Vagina (tissue), 2 donors: ENCODE measurements at places on chromosomes 3 and 15. TPM values are rescaled to one million over a fixed set of nuclear protein-coding genes. Genes with fewer than 3 reads are reported as not detected.

DNA sequence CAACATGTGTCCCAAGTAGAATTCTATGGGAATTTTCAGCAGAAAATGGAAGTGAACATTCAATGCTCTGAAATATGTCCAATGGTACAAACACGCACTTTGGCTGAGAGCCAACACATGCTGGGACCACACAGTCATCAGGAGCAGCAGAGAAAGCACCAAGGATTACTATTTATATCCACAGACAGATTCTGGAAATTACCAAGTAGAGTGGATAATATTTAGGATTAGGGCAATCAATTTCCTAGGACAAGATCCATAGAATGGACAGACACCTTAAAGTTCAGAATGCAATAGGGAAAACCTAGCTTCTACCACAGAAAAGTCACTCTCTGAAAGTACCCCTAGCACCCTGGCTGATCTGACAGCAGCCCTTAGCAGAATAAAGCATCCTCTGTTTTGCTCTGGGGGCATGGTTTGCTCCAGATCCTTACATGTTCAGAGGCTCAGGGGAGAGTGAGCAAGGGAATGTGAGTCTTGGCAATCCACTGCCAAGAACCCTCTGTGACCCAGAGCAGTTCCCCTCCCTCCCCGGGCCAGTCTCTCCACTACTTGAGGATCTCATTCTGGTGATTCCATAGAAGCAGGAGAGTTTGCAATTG, 206.0 kb upstream of the WNT5A start:
- DNase-seq: no peak

DNA sequence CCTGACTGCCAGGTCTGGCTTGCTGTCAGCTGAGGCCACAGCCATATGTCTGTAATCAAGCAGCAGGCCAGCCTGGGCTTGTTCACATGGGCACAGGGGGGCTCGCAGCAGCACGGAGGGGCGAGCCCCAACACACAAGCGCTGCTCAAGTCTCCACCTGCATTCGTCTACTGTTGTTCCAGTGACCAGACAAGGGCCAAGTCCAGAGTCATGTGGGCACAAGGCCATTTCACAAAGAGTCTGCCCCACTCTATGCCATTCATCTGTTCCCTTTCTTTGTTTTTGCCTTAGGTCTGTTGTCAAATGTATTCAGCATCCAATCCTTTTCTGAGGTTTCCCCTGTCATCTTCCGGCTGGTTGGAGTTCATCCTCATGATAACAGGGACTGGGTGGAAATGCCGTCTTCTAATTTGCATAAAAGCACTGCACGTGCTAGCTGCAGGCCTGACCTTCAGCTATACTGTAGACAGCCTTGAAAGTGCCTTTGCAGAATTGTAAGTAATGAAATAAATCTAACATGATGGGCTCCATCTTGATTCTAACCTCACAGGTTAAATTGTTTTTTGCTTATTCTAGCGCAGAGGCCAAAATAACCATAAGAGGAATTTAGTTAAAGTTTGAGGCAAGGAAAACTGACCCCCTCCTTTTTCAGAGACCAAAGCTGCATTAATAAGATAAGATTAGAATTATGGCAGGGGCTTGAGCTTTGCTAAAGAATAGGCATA, 28.6 kb upstream of the KBTBD12 start:
- no peak for DNase-seq

DNA sequence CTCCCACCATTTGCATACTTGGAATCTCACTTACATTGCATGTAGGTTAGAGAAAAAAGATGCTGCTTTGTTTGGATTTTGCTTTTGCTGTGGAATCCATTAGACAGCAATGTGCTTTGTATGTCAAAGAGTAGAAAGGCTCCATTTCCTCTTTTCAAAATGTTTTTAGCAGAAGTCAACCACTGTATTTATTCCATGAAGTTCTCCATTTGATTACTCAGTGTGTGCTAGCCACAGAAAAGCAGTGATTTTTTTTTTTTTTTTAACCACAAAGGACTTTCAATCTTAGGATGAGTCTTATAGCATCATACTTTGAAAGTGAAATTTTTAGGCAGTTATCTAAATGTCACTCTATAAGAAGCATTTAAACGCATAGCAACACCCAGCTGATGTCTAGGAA, 285.0 kb upstream of the ADAMTS9 start:
- no peak for DNase-seq

GRCh38 chr15:40252438-40253166, 13.7 kb downstream of the PAK6 start:
- no peak for DNase-seq

- no peak for DNase-seq
Measured at GRCh38 chr3:139586420-139587017, 47.0 kb upstream of the RBP1 start.

DNA sequence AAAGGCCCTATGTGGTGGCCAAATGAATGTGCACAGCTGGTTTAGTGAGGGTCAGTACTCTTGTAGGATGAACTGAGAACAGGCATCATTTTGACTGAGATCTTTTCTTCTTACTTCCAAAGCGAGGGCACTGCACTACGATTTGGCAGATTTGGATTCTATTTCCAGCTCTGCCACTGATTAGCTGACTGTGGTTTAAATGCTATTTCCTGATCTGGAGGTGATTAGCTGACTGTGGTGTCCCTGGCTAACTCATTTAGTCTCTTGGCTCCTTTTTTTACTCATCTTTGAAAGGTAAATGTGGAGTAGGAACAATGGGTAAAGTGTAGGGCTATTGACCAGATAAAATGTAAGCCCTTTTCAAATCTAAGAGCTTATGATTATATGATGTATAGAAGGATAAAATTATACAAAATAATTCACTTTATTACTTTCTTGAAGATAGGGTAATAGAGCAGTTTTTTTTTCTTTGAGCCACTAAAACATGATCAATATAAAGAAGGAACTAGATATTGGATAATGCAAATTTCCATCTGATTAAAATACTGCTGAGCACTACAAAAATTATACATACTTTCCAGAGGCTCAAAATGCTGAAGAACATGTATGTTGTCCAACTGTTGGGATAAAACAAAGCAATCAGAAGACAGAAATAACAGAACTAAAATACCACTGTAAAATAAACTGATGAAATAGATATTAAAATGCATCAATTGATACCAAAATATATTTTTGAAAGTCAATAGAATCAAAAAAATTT, 39.7 kb upstream of the PLOD2 start:
- DNase-seq: no peak

DNA sequence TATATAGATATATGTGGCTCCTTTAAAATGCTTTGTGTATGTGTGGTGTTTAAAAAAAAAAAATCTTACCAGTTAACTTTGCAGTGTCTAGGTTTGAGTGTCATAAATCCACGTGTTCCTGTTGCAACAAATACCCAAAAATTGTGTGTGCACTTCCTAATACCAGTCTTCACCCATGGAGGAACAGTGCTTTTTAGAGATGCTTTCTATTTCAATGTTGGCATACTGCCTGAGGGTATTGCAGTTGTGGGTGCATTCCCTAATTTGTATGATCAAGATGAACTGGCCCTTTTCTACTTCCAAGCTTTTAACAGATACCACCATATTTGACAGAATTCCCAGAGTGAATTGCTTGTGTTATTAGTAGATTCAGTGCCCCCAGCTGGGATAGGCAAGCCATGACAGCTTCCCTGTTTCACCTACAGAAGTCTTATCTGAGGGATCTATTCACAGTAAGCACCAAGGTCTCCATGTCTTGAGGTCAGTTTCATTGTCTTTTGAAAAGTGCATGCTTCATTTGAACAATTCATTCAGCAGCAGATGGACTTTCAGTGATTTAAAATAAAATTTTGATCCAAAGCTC, 68.9 kb upstream of the GOLGA6B start:
- DNase-seq: no peak

DNA sequence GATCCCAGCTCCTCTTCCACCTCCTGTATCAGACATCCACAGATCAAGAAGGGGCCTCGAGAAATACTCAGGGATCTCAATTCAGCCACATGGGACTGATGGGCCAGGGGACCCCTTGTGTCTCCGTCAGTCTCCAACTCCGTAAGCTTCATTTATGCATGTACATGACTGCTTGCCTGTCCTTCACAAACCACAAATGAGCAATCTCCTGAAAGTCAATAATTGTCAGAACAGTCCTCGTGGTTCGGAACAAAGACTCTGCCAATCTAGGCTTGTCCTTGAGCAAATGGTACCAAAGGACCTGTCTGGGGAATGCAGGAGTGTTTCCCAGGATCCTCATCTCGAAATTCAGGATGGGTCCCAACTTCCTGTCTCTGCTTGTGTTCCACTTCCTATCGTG, 20.8 kb downstream of the SLC12A8 start:
- no peak for DNase-seq

DNA sequence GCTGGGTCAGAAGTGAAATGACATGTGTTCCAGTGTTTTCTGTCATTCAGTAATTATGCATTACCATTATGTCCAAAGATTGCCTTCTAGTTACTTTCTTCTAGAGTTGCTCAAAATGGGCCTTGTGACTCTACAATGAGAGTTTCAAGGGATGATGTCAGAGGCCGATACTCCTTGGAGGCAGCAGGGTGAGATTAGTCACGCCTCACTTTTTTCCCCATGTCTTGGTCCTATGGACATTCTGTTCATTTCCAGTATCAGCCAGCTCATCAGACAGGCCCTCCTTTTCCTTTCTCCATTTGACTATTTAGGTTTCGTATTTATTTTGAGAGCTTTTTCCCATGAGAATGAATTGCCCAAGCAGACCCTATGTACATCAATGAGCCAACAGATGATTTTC, 17.5 kb downstream of the VGLL3 start:
- DNase-seq: no peak

GRCh38 chr15:61598655-61599054, 369.6 kb upstream of the RORA start:
- no peak for DNase-seq

- DNase-seq: no peak
Measured at GRCh38 chr15:60257591-60258159, 140.1 kb downstream of the ANXA2 start.

DNA sequence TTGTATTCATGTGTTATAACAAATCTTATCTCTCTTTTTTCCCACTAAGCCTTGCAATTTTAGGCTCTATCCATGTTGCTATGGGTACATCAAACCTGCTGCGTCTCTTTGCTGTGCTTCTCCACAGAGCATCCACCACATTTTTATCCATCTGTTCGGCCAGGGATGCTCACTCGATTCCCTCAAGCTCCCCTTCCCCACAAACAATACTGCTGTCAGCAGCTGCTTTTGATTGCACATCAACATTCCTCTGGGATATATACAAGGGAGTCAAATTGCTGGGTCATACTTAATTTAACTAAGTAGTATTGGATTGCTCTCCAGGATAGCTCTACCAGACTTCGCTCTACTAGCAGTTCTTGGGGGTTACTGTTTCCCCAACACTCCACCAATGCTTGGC, 36.8 kb downstream of the TMEM108 start:
- DNase-seq: no peak

DNA sequence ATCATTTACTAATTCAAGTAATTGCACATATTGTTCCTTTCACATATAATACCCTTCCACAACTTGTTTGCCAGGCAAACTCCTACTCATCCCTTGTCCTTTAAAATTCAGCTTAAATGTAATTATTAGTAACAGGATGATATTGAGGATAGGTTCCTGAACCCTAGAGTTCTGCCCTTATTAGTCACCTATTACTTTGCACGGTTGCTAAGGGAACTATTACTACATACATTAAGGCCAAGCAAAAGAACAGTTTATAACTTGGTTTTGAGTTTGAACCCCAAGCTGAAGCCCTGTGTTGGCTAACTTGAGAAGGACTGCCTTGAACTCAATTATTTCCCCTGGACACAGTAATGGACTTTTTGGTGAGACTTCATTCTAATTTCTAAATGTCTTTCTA, 529.7 kb downstream of the IGSF11 start:
- DNase-seq: no peak

GRCh38 chr15:48916721-48917120, 38.8 kb downstream of the EID1 start:
- DNase-seq: no peak

DNA sequence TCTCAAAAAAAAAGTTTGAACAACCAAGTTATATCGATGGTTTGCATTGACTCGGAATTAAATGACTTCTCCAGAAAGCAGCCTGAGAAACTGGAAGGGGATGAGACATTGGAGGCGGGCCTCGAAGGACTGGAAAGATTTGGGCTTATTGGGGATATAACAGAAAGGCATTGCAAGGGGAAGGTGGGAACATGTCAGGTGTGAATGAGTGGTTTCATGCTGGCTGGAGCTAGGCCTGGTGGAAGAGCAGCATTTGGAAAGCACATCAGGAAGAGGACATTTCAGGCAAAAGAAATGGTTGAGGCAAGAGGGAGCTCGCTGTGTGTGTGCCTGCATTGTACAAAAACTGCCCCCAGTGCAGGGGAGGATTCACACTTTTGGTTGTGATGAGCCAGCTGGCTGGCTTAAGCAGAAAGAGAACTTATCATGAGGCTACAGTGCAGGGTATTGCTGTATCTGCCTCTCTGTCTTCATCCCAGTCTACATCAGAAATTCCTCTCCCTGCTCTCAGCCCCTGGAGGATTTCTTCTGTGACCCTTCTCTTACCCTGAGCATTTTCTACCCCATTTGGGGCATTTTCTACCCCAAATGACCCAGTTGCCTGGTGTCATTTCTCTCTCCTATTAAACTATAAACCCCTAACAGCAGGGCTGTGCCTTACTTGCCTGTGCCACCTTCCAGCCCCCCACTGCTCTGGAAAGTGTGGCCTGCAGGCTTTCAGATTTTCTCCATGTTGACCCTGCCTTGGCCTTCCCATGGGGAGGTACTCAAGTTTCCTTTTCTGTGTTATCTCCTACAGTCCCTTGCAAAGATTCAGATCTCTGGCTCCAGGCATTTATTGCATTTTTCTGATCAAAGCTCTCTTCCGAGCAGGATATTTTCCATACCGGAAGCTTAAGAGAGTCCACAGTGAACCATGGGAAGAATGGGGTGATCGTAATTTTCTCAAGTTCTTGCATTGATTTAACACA, 64.4 kb upstream of the FLNB start:
- DNase-seq: no peak

DNA sequence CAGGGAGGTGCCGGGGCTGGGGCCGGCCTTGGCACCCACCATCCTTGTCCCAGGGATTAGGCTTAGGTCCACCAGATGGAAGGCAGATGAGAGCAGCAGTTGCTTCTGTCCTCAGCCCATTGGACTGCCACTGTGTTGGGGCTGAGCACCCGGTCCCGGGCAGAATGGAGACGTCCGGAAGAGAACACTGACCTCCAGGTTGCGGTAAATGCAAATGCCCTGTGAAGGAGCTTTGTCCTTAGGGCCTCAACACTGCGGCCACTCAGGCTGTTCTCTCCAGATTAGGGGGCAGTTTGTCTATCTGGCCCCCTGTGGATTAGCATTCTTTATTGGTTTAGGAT, at the start of gene SERINC4:
Gene SERINC4, minus strand, starts transcription at position 276 of the 341 bp plus-strand sequence. Its CDS starts 234 bp downstream, at position 42.
- DNase-seq: no peak

GRCh38 chr15:92377083-92377789, 16.4 kb upstream of the ST8SIA2 start:
- DNase-seq: no peak

- DNase-seq: no peak
Measured at GRCh38 chr3:123552095-123552714, 32.6 kb downstream of the HACD2 start.

The IL17RD gene
- 17.2 TPM for total RNA-seq

The SNTN gene
- total RNA-seq: not detected

The KLHL6 gene
- total RNA-seq: 1.7 TPM

The GOLGA8O gene
- not detected for total RNA-seq
